ENCODE measurements at places on chromosomes 2 and 18.

DNA sequence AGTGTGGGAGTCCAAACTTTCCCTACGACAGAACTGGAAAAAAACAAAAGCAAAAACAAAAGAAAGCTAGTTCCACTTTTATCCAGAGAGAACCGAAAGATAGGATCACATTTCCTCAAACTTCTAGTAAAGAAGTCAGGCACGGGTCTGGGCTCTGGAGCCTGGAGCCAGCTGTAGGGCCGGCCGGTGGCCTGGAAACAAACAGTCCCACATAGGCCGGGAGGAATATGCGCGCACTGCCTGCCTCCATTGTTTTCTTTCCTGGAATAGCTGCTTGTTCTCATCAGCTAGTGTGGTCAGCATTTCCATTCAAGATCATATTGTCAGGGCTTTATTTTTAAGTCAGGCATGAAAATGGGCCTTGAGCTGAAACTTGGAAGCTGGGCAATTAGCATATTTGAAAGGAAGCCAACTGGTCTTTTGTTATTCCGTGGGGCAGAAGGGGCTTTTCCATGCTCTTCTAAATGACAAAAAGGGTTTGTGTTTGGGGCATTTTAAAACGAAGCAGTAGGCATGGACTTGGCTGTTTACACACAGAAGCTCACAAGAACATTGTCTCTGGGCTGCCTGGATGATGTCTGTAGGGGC is 58.7 kb upstream of the RFX8 start:
- no peak for DNase-seq

DNA sequence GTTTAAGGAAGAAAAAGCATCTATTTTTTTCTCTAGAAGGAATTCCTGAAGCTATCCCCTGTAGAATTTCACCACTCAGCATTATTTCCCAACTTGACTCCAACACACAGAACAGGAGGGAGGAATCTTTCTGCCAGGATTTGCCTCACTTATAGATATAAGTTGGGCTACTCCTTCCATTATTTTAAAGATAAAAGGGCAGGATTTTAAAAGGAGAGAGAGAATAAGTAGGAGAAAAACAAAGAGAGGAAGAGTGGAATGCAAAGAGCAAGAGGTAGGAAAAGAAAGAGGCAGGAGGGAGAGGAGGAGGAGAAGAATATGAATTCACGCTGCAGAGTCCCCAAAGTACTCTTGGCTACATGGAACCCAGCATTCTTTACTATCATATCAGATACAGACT is 182.5 kb downstream of the TCF4 start:
- no peak for DNase-seq

- DNase-seq = peak; percentile 54
Measured at GRCh38 chr2:18651842-18652774, 62.7 kb upstream of the NT5C1B start.

DNA sequence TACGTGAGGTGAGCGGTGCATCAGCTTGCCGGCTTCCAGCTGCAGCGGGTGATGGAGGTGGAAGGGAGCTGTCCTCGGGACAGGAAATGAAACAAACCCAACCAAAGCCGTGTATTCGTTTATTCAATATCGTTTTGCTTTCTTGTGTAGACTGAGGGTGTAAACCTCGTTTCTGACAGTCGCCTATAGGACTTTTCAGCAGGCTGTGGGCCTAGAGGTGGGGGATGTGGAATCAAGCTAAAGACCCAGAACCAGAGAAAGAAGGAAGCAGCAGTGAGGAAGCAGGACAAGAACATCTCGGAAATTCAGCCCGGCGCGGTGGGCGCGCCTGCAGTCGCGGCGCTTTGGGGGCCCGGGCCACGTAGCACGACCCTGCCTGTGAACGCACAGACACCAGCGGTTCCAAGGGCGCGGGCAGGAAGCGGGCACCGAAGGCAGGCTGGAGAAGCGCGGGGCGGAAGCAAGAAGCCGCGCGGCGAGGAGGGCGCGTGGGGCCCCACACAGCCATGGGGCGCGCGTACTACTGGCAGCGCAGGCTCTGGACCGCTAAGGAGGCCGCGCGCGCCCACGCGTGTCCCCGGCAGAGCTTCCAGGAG is 755 bp upstream of the ATP9B start:
- DNase-seq = peak; percentile 2

GRCh38 chr2:44877417-44877816 is 64.1 kb upstream of the SIX3 start:
- no peak for DNase-seq

Data from brain microvascular endothelial cell (primary cell).